ENCODE measurements at places on chromosomes 4 and X.

DNA sequence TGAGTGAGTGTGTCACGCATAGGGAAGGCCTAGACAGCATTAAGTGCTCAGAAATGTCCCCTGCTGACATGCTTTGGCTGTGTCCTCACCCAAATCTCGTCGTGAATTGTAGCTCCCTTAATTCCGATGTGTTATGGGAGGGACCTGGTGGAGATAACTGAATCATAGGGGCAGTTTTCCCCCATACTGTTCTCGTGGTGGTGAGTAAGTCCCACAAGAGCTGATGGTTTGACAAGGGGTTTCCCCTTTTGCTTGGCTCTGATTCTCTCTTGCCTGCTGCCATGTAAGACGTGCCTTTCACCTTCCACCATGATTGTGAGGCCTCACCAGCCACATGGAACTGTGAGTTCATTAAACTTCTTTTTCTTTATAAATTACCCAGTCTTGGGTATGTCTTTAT lies 78.0 kb downstream of the NSUN7 start:
- H3K4me1 ChIP-seq = no peaks in the 10 kb centered on the region
- H3K4me3 ChIP-seq = no peak overlapping the region
- no peak overlapping the region for H3K27ac ChIP-seq
- H3K36me3 ChIP-seq = peaks cover 23% of the 10 kb centered on the region
- no peak for DNase-seq

DNA sequence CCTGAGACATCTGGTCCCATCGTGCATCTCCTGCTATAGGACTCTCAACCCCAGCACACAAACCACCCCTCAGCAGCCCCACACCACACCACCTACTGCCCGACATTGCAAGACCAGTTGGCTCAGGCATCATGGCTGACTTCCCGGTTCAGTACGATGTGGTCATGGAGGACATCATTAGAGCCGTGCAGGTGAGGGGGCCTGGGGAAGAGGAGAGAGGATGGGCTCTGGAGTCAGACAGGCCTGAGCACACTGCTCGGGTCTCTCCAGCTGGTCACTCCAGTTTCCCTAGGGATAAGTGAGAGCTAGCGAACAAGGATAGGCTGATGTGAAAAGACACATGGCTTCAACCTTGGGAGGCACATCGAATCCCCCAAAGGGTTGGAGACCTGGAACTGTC lies 17.2 kb downstream of the MAGED2 start:
- no peaks in the 10 kb centered on the region for H3K4me1 ChIP-seq
- DNase-seq = no peak
- H3K27me3 ChIP-seq = no peaks in the 10 kb centered on the region
- no peak overlapping the region for H3K27ac ChIP-seq
- no peak overlapping the region for H3K4me3 ChIP-seq
- no peaks in the 10 kb centered on the region for H3K36me3 ChIP-seq

DNA sequence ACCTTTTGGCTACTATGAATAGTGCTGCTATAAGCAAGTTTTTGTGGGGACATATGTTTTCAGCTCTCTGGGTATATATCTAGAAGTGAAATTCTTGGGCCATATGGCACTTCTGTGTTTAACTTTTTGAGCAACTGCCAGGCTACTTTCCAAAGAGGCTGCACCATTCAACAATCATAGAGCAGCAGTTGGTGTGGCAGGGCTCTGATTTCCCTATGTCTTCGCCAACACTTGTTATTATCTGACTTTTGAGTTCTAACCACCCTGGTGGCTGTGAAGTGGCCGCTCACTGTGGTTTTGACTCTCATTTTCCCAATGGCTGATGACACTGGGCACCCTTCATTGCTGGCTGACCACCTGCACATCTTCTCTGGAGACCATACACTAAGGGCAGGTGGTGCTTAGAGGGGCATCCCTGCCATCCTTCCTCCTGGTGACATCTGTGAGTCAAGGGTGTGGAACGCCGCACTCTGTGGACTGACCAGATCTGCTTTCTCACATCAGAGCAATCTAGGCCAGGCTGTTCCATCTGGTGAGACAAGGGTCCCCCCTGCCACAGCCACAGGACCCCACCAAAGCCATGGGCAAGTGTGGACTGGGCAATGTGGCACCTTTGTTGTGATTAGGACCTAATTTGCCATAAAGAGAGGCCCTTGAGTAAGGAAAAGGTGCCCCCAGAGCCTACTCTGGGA lies 49.6 kb downstream of the ZFYVE28 start:
- no peak overlapping the region for H3K4me3 ChIP-seq
- H3K4me1 ChIP-seq = no peaks in the 10 kb centered on the region
- no peaks in the 10 kb centered on the region for H3K36me3 ChIP-seq

DNA sequence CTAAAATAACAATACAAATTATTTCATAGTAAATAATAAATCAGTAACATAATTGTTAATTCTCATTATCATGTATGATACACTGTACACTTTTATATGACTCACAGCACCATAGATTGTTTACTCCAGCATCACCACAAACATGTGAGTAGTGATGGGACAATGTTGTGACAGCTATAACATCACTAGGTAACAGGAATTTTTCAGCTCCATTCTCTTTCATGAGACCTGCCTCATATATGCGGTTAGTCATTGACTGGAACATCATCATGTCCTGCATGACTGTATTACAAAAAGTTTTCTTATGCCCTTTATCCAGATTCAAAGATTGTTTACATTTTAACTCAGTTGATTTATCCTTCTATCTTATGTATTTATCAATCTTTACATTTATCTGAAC lies 1530.0 kb downstream of the PCDH18 start:
- no peak for DNase-seq
- H3K27ac ChIP-seq = no peak overlapping the region
- no peaks in the 10 kb centered on the region for H3K36me3 ChIP-seq
- H3K27me3 ChIP-seq = no peaks in the 10 kb centered on the region
- H3K4me3 ChIP-seq = no peak overlapping the region

DNA sequence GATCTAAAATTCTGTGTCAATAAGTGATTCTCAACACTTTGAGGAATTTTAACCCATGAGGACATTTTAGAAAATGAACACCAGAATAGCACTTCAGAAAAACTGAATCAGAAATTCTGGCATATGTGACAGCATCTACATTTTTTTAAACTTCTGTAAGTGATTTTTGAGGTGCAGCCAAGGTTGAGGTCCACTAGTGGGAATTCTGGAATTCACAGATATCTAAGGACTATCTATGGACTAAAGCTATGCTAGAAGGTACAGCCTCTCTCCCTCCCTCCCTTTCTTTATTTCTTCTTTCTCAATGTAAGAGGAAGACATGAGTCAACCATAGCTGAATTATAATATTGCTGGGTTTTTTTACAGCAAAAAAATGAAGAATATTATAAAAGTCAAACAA lies 508.2 kb upstream of the ATOH1 start:
- H3K27ac ChIP-seq = no peak overlapping the region
- H3K36me3 ChIP-seq = no peaks in the 10 kb centered on the region
- H3K4me1 ChIP-seq = no peaks in the 10 kb centered on the region
- peak; percentile 8 for DNase-seq
- H3K27me3 ChIP-seq = no peaks in the 10 kb centered on the region
- no peak overlapping the region for H3K4me3 ChIP-seq

- DNase-seq = peak; percentile 36
- no peak overlapping the region for H3K4me3 ChIP-seq
- no peak overlapping the region for H3K27ac ChIP-seq
- peaks cover 5% of the 10 kb centered on the region for H3K4me1 ChIP-seq
- H3K36me3 ChIP-seq = peaks cover 16% of the 10 kb centered on the region
Observed at GRCh38 chr4:102575369-102576129, 74.4 kb downstream of the NFKB1 start.

- H3K4me1 ChIP-seq = peaks cover 9% of the 10 kb centered on the region
- H3K36me3 ChIP-seq = no peaks in the 10 kb centered on the region
- H3K27ac ChIP-seq = no peak overlapping the region
- H3K27me3 ChIP-seq = peaks cover 3% of the 10 kb centered on the region
- no peak for DNase-seq
Observed at GRCh38 chrX:48791063-48791820, 4.9 kb downstream of the GATA1 start.

DNA sequence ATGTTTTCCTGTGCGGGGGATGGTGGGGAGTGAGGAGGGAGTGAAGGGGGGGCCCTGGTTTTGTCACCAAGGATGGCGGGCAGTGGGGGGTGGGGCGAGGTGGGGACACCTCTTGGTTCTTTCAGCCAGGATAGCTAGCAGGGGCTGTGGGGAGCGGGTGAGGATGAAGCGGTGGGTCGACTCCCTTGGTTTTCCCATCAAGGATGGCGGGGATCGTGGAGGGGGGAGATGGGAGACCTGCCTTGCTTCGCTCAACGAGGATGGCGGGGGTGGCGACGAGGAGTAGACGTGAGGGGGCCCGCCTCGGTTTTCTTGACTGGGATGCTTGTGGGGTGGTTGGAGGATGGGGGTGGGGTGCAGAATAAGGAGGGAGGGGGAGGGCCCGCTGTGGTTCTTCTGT lies 643 bp downstream of the FHL1 start:
- H3K4me1 ChIP-seq = peaks cover 7% of the 10 kb centered on the region
- no peaks in the 10 kb centered on the region for H3K27me3 ChIP-seq
- H3K4me3 ChIP-seq = peak overlapping the region; percentile 51
- no peak overlapping the region for H3K27ac ChIP-seq
- DNase-seq = no peak

- peaks cover 20% of the 10 kb centered on the region for H3K4me1 ChIP-seq
- H3K27me3 ChIP-seq = no peaks in the 10 kb centered on the region
- H3K27ac ChIP-seq = no peak overlapping the region
- peaks cover 2% of the 10 kb centered on the region for H3K36me3 ChIP-seq
- no peak overlapping the region for H3K4me3 ChIP-seq
- DNase-seq = no peak
Observed at GRCh38 chr4:40986375-40986774, 228.0 kb downstream of the APBB2 start.

DNA sequence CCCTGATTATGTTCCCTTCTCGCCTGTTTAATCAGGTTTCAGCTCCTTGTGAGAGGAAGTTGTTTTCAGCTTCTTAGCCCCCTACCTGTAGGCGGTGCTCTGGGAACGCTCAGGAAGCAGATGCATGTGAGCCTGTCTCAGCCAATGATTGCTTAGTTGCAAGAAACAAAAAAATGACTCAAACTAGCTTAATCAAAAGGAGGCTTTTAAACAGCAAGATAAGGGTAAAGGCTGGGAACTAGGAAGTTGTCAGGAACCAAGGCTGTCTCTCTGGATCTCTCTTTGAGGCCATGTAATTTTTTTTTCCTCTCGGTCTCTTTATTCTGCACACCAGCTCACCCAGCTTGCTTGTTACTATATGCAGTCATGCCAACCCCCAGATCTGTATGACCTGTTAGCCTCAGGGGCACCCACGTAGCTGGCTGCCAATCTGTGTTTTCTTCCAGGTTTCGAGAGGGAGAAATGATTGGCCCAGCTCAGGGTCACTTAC lies 109.1 kb downstream of the PTTG2 start:
- H3K4me3 ChIP-seq = no peak overlapping the region
- H3K27ac ChIP-seq = no peak overlapping the region
- H3K4me1 ChIP-seq = peaks cover 4% of the 10 kb centered on the region
- H3K27me3 ChIP-seq = no peaks in the 10 kb centered on the region
- DNase-seq = peak; percentile 80

GRCh38 chr4:138509346-138509745 lies 267.2 kb upstream of the SLC7A11 start:
- H3K36me3 ChIP-seq = no peaks in the 10 kb centered on the region
- H3K27ac ChIP-seq = no peak overlapping the region
- H3K27me3 ChIP-seq = no peaks in the 10 kb centered on the region
- DNase-seq = no peak

DNA sequence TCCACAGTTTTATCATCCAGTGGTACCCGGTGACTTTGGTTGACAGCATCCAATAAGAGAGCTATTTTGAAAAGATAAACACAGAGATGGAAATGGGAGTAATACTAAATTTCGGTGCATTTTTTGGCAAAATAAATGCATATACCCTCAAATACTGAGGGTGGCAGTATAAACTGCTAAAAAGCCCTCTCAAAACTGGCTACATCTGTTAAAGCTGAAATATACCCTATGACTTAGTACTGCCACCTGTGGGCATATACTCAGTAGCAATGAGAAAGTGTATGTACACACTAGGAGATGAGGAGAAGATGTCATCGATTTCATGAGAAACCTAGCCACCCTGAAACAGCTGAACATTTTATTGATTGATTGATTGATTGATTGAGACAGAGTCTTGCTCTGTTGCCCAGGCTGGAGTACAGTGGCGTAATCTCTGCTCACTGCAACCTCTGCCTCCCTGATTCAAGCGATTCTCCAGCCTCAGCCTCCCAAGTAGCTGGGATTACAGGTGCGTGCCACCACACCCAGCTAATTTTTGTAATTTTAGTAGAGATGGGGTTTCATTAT lies 12.2 kb upstream of the TMEM128 start:
- peaks cover 11% of the 10 kb centered on the region for H3K27me3 ChIP-seq
- H3K27ac ChIP-seq = no peak overlapping the region
- H3K4me1 ChIP-seq = no peaks in the 10 kb centered on the region
- H3K36me3 ChIP-seq = no peaks in the 10 kb centered on the region
- H3K4me3 ChIP-seq = no peak overlapping the region
- peak; percentile 36 for DNase-seq

DNA sequence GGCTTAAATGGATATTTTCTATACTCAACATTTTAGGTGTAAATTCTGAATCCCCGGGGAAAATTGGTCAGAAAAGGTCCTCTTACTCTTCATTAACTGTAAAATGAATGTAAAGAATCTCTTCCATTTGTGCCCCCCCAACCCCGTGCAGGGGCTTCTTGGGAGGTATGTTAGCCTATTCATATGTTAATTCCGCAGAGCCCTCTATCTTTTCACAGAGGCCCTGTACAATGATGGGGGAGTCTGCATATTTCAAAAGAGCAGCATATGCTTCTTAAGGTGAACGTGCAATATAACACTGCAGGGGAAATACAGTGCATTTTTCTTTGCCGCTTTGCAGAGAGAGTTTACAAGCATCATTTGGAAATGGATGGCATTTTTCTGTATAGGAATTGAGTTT lies 88.5 kb upstream of the CXorf66 start:
- DNase-seq = no peak
- H3K27me3 ChIP-seq = no peaks in the 10 kb centered on the region
- no peak overlapping the region for H3K27ac ChIP-seq

- no peak overlapping the region for H3K27ac ChIP-seq
- no peaks in the 10 kb centered on the region for H3K36me3 ChIP-seq
- DNase-seq = no peak
- H3K4me1 ChIP-seq = peaks cover 4% of the 10 kb centered on the region
- no peak overlapping the region for H3K4me3 ChIP-seq
Observed at GRCh38 chr4:122788935-122789334, 37.7 kb upstream of the FGF2 start.

DNA sequence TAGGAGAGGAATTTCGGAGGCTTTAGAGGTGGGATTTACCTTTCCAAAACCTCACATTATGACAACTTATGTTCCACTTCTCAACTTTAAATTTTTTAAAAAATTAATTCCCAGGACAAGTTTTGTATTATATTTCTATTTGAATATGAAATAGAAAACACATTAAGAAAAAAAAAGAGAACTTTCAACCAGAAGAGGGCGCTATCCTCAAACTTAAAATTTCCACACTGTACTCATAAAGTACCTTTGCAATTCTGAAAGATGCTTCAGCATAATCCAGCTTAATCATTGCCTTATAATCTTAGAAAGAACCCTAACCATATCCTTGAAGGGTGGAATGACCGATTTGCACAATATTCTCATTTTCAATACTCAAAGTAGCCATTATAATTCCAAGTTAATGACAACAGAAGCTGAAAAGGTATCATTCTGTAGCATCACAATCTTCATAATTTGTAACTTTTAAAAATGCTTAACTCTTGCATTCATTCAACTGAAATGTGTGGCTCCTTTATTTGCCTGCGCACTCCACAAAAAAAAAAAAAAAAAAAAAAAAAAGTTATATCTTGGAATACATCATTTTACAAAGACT lies 158.0 kb downstream of the KCNIP4 start:
- peaks cover 11% of the 10 kb centered on the region for H3K4me1 ChIP-seq
- DNase-seq = peak; percentile 16
- no peak overlapping the region for H3K4me3 ChIP-seq
- H3K36me3 ChIP-seq = no peaks in the 10 kb centered on the region
- H3K27ac ChIP-seq = peak overlapping the region; percentile 9
